ENCODE measurements at places on chromosomes 4 and X.

DNA sequence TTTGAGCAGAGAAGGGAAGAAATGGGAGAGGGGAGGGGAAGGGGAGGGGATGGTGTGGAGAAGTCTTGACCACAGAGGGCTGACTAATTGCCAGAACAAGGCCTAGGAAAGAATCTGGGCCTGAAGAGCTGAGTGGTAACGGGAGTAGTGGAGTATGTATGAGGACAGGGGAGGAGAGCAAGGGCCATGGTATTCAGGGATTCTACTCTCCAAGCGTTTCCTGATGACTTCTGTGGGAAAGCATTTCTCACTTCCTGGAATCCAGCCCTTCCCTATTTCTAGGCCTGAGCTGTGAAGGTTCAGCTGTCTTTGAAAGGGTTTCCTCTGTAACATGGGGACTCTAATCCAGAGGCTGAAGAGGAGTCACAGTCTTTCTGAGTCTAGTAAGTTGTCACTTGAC is 19.7 kb upstream of the SOX3 start:
- DNase-seq = no peak

- DNase-seq = no peak
These were observed 228.4 kb upstream of the EMCN start for GRCh38 chr4:100746141-100746739.

- no peak for DNase-seq
These were observed 273.7 kb downstream of the ARHGAP24 start for GRCh38 chr4:85748654-85749053.

DNA sequence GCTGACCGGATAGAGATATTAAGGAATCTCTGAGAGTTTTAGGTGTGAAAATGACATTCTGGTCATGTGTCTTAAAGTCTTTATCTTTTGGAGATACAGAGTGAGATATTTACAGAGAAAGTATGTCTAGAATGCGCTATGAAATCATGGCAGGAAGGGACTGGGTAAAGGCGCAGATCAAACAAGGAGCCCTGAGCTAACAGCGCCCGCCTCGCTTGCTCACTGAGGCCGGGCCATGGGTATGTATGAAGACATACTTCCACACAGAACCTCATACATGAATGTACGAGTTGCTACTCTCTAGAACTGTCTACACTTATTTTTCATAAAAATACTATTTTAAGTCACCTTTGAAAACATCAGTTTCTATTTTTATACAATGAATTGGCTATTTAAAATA is 20.0 kb downstream of the FAM53A start:
- no peak for DNase-seq

DNA sequence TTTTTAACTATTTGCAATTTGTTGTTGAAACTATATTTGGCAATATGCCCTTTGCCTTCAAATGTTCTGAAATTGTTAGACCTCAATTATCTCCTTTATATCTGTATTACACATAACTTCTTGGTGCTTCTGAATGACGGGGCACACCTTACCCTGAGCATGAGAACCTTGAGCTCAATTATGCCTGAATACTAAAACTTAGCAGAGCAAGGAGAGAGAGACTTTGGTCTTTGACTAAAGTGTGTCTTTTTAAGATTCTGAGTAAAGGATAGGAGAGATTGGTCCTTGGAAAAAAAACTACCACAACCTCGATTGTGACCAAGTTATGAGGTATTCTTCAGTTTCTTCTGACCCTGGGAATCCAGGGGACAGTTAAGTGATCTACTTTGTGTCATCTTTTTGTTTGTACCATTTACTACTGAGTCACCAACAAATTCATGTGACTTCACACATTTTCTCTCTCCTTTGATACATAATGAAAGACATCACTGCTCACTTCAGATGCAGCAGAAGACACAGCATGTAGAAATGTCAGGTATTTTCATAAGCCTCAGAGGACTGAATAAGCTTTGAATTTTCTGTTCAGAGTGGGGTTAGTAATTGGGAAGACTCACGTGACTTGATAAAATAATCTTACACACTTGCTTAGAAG is 51.4 kb downstream of the PTTG2 start:
- DNase-seq = no peak

DNA sequence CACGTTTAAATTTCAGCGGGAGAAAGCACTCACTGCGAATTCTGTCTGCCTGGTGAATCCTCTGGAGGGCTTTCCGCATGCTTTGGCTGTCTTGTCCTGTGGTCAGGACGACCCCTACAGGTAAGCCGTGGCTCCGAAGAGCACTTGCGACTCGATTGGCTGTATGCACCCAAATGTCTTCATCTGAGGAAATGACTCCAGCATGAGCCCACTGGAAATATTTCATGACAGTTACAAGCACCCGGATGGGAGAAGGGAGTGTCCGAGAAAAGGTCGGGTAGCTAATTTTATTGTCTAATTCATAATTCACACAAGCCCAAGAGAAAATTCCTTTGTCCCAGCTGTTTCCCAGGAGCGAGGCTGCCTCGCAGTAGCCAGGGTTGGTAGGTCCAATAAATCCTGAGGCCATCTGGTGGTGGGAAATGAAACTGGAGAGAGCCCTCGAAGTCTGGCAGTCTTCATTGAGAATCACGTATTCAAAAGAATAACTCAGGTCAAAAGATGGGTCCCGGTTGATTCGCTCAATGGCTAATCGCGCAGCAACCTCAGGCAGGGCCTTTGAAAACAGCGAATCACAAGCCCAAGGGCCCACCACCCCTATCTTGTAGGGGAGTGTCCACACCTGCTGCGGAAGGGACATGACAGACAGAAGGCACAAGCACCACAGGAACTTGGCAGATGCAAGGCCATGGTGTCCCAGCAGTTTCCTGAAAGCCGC is 6.6 kb downstream of the GUCY2F start:
- peak; percentile 79 for DNase-seq

DNA sequence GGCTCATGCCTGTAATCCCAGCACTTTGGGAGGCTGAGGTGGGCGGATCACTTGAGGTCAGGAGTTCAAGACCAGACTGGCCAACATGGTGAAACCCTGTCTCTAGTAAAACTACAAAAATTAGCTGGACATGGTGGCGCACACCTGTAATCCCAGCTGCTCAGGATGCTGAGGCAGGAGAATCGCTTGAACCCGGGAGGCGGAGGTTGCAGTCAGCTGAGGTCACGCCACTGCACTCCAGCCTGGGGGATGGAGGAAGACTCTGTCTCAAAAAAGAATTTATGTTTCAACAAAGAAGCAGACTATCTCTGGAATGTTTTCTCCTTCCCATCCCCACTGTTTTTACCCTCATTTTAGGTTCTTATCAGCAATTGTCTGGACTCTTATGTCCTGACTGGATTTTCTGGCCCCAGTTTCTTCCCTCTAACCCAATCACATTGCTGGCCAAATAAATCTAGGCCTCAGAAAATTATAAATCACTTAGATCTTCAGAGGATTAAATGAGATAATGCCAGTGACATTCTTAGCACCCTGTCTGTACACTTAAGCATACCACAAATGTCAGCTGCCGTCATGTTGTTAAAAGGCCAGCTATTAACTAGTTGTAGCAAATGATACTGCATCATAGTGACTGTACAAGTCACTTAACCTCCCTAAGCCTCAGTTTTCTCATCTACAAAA is 44.9 kb upstream of the PRSS48 start:
- DNase-seq = no peak

GRCh38 chr4:76588274-76588673 is 153.2 kb downstream of the SHROOM3 start:
- no peak for DNase-seq

- peak; percentile 82 for DNase-seq
These were observed 163.1 kb downstream of the SMARCA1 start for GRCh38 chrX:129360175-129360574.

DNA sequence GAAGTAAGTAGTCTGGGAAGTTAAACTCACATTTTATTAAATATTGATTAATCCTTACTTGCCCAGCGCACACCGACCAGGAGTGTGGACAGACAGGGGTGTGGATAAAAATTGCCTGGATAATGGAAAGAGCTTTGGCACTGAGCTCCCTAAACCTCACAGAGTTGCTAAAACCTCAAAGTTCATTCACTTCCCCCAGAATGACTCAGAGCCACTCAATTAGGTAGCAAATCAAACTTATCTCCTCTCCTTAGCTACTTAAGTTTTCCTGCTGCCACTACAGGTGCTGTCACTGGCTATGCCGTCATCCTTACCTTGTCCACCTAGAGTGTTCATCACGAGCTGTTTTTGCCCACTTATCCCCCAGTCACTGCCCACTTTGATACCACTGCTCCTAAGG is 27.0 kb upstream of the MID1IP1 start:
- no peak for DNase-seq

DNA sequence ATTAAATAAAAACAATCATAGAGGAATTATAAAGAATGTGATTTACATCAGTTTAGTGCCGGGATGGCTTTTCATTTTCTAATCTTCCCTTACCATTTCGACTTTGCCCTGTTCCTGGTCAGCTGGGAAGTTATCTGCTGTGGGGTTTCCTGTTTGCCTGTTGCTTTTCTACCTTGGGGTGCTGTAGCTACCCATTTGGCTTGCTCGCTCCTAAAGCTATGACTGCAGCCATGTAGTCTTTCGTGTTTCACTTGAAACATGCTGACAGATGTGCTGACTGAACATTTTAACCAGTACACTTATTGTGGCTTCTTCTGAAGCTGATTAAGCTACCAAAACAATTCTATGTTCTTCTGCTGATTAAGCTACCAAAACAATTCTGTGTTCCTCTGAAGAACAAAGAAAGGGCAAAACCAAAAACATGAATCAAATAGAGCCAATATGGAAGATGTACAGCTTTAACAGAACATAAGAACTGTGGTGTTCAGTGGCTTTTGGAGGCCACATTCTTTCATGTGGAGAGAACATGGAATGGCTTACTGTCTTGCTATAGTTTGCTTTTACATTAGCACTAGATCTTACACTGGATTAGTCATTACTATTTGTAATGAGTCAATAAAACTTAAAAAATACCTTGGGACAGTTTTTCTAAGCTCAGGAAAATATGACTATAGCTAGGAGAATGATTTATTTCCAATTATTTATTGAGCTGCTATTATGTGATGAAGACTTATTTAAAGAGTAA is 440.4 kb downstream of the SPRY1 start:
- DNase-seq = no peak

DNA sequence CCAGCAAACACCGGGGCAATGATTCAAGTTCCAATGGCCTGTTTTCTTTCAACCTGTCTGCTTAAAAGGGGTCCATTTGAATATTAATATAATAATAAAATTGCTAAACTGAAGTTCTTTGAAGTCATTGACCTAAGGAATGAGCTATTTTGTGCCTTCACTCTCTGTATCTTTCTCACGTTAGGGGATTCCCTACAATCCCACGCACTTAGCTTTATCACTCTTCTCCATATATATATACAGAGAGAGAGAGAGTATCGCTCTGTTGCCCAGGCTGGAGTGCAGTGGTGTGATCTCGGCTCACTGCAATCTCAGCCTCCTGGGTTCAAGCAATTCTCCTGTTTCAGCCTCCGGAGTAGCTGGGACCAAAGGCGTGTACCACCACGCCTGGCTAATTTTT is 83.9 kb upstream of the NWD2 start:
- no peak for DNase-seq

DNA sequence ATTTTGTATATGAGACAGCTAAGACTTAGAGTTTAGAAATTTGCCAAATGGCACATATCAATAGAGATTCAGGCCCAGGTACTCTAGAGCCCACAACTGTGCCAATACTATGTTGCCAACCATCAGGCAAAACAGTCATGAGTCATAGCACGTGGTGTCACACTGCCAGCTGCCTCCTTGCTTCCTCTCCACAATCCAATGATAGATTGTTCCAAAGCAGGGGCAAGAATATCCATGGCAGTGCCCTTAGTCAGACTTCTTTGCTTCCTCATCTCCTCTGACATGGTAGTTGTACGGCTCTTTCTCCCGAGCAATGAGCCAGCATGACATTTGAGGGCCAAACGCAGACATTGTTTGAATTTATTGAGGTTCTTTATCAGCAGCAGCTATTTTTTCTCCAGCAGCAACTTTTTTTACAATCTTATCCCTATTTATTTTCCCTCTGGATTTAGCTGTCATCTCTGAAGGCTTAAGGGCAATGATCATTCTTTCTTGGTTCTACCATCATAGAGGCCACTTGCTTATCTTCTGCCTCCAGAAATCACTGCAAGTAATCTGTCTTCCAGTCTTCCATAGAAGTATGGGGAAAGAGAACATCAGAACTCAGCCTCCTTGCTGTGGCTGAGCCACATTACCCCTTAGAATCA is 169.7 kb downstream of the COL4A6 start:
- DNase-seq = no peak

GRCh38 chr4:74095482-74095881 is 3.5 kb downstream of the CXCL2 start:
- no peak for DNase-seq

GRCh38 chr4:100317032-100317864 is 127.0 kb upstream of the DDIT4L start:
- no peak for DNase-seq

GRCh38 chrX:63761639-63762038 is 23.4 kb downstream of the ARHGEF9 start:
- peak; percentile 81 for DNase-seq

- peak; percentile 81 for DNase-seq
These were observed 191.6 kb upstream of the GALNTL6 start for GRCh38 chr4:171621646-171622045.

DNA sequence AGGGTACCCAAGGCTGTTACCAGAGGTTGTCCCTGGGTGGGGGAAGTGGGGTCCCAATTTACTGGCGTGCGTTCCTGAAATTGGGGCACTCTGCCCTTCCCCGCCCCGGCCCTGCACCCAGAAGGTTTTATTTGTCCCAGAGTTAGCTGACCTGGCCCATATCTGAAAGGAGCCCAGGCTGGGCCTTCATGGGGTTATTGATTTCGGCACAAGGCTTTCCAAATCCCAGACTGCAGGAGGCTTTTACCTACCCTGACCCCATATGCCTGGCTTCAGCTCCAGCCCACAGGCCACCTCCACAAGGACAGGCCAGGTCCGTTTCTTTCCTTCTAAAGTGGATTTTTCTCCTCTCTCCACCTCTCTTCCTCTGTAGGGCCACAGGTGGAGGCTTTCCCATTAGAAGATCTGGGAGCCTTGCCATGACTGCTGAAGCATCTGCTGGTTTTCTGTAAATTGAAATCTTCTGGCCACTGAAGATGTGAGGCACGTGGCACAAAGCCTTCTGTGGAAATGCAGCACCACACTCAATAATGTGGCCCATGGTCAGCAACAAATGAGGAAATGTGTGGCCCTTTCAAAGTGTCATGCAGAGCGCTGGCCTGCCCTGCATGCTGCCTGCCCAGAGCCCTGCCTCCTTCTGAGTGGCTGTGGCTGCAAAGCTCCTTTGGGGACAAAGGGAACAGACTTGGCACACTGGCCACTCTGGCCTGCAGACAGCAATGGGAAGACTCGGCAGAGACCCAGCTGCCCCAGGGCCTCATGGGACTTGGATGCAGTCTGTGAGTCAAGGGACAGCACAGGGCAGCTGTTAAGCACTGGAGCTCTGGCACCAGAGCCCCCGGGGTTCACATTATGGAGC is 43.1 kb upstream of the MTM1 start:
- no peak for DNase-seq

- no peak for DNase-seq
These were observed 128.5 kb downstream of the ZNF330 start for GRCh38 chr4:141349236-141349635.
